HFFc6 (cell line): ENCODE measurements at places on chromosomes 7 and 10. TPM values are rescaled to one million over a fixed set of nuclear protein-coding genes. Genes with fewer than 3 reads are reported as not detected.

The NEUROD6 gene
- not detected in 3 replicates for total RNA-seq

The FAM221A gene
- not detected in 3 replicates for total RNA-seq

The LIPJ gene
- total RNA-seq = not detected in 3 replicates

The ASAH2 gene
- 1.2 to 4.5 TPM (median 1.2 TPM) in 3 replicates for total RNA-seq

The ZNF783 gene
- 7.8 to 9.5 TPM (median 8.9 TPM) in 3 replicates for total RNA-seq

The RNF32 gene
- 0.94 to 2.5 TPM (median 2.0 TPM) in 3 replicates for total RNA-seq
